ENCODE measurements at places on chromosomes 12 and 14.

DNA sequence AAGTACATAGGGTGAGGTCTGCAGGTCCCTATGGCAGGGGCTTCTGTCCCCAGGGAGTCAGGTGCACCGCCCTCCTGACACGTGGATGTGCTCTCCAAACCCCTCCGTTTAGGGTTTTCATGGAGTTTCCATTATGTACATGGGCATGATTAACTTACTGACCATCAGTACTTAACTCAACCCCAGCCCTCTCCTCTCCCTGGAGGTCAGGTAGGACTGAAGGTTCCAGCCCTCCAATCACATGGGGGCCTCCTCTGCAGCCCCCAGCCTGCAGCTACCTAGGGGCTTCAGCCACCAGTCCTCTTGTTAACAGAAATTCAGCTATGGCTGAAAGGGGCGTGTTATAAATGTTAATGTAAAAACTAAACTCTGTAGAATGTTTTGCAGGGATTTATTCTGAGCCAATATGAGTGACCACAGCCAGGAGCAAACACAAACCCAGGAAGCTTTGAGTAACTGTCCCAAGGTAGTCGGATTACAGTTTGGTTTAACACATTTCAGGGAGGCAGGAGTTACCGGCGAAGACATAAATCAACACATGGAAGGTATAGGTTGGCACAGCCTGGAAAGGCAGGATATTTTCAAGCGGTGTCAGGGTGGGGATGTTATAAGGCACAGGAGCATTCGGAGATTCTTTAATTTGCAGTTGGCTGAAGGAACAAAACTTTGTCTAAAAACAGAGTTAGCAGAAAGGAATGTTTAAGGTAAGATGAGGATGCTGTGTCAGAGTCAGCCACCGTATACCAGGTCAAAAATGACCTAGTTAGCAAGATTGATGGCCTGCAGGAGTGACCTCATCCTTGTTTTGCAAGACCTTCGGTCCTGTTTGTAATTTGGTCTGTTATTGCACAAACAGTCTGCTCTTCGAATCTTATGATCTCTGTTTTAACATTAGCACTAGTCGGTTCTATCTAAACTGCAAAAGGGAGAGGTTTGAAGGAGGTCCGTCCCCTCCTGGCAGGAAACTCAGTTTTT lies 75.2 kb downstream of the TNFAIP2 start:
- no peak for DNase-seq

DNA sequence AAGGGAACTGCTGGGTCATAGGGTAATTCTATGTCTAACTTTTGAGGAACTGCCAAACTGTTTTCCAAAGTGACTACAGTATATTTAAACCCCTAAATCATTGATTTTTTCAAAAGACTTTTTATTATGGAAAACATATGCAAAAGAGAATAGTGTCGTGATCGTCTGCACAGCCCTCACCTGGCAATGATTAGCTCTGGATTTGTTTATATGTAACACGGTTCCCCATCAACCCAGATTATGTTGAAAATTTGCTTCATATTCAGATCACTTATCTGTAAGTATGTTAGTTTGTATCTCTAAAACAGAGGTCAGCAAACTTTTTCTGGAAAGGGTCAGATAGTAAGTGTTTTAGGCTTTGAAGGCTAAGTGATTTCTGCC lies 52.7 kb downstream of the CCDC92 start:
- no peak for DNase-seq

GRCh38 chr12:45490232-45490881 lies 239.1 kb upstream of the ARID2 start:
- DNase-seq: no peak

DNA sequence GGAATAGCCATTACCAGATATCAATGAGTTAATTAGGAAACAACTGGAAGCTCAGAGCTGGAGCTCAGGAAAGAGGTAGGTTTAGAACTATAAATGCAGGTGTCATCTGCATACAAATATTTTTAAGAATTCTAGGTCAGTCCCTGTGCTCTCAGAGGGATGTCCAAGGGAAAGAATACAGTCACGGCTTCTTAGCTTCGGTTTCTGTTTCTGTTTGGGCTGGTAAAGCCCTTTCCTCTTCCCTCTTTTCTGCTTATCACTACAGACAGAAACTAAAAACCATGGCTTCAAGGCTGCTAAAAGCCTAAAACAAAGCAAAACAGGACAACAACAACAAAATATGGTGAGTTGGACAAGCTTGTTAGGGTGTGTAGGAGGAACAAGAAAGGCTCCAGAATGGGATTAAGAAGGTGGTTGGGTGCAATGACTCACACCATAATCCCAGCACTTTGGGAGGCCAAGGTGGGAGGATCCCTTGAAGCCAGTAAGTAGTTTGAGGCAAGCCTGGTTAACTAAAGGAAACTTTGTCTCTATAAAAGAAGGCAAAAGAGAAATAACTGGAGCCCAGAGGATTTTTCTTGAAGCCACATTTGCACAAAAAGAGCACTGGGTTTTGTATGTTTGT lies 113.0 kb downstream of the SEC23A start:
- DNase-seq: no peak

DNA sequence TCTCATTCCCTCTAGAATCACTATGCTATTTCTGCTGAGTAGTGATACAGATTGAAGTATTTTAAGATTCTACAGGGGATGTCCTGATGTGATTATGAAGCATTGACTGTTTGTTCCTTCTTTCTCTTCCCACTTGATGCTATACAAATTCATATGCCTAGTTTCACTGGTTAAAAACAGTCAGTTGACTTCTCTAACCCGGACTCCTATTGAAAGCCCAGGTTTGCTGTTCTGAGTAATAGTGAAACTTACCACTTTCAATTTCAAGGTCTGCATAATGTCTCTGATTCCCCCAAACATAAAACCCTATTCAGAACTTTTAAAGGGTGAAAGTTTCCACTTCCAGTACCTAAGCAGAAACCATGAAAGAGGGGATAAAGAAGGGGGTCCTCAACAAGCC lies 117.7 kb upstream of the RPL10L start:
- no peak for DNase-seq

- DNase-seq: no peak
These were observed 6.0 kb upstream of the KRT71 start for GRCh38 chr12:52558781-52559445.

GRCh38 chr14:22178333-22178839 lies 410.6 kb downstream of the DAD1 start:
- DNase-seq: no peak

GRCh38 chr14:42222924-42223471 lies 616.3 kb downstream of the LRFN5 start:
- DNase-seq: no peak

DNA sequence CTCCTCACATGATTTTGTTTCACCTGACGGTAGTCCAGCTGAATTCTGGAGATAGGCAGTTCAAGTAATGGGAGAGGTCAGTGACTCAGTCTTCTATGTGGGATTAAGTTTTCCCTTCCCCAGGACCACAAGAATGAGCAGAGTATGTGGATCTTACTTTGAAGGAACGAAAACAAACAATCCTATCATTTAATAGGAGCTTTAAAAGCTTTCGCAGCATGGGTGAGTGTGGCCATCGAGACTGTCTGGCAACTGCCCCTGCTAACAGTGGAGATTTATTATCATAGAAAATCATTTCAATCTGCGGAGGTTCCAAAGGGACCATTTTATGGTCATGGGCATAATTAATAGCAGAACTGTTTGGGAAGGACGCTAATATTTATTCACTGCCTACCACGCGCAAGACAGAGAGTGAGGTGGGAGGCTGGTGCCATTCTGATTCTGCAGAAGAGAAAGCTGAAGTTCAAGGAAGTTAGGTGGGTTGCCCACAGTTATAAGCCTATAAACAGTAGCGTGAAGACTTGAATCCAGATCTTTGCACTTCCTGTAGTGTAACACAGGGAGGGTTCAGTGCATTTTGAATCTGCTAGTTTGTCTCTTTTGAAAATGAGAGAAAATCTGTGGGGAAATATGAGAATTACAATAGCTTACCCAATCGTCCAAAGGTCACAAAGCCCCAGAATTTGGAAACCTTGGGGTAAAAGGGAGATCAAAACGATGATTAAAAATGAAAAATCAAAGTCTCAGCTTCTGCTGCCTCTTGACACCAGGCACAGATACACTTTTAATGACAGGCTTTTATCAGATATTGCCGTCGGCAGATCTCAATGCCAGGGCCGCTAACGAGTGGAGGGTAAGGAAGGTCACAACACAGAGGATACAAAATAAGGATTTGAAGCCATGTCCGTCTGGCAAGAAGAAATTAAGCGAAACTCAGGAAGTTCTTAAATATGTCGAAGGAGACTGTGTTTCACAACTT lies 209.6 kb downstream of the CRADD start:
- DNase-seq: no peak

DNA sequence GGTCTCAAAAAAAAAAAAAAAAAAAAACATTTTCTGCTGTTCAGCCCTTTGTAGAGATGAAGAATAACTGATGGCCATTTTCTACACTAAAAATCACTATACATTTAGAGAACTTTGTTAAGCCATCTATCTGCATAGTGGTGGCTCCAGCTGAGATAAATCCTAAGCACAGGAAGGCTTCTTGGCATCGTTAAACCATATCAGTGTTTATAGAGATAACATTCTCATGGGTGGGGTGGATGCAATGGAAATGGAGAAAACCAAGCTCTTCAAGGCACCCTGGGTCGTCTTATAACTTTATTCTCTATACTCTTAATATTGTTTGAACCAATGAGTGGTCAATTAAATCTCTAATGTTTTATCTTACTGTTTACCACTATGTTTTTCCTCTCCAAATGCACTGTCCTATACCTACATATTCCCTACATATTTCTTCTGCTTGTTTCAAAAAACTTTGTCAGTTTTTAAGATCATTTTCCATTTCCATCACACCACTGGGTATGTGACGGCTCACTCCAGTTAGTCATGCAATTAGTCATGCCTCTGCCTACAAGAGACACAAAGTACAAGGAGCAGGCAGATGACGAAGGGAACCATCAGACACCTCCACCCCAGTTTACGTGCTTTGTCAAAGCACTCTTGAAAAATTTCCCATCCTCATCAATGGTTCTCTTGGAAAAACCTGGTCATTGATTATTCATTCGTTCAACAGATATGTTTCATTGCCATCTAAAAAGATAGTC lies 119.3 kb upstream of the OVCH1 start:
- no peak for DNase-seq

- no peak for DNase-seq
These were observed 70.9 kb upstream of the EEA1 start for GRCh38 chr12:93000026-93000425.

- DNase-seq: no peak
These were observed 156.0 kb downstream of the SAMD4A start for GRCh38 chr14:54722791-54723432.

DNA sequence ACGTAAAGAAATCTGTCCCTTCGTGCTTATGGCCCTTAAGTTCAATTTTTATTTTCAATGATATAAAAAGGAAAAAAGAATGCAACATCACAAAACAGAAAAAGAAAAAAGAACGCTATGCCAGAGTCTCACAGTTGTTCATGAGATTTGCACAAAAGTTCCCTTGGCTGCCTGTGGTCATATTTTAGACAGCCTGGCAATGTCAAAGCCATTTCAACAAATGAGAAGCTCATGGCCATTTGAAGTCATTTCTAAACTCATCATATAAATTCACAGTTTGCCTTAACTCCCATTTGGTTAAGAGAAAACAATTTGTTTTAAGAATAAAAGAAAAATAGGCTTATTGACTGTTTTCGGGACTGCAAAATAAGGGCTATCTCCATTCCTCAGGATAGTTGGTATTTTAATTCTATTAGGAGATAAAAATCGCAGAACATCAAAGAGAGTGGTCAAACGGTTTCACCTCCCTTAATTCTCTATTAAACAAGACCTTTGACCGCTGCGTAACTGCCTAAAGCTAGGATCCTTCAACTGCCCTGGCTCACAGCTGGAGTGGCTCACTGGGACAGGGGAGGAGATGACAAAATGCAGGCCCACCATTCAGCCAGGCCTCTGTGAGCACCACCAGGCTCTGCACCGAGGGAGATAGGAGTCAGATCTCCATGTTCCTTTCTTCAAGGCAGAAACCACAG lies 119.2 kb upstream of the DAAM1 start:
- DNase-seq: no peak

DNA sequence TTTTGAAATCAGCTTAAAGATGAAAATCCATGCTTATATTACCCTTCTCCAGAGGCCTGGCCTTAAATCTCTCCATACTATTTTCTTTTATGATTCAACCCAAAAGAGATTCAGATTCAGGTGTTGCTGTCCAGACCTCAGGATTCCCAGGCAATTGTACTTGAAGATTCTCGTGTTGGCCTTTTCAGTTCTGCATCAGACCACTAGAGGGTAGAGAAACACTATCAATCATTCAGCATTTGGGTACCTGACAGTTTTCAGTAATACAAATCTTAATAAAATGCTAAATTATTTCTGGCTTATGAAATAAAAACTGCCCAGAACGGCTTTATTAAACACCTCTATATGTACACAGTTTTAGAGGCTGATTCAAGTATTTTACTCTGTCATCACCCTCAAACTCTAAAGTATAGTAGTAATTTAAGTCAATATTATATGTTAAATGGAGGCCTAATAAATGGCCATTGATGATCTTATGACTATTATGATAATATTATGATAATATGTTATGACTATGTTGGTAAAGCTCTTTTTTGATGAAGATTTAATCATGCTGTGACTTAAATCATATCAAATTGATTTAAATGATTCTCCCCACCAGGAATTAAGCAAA lies 301.1 kb downstream of the DUSP6 start:
- no peak for DNase-seq

GRCh38 chr12:108699955-108700563 lies 31.3 kb downstream of the CORO1C start:
- no peak for DNase-seq

- no peak for DNase-seq
These were observed 261.7 kb downstream of the NEDD1 start for GRCh38 chr12:97168804-97169203.

DNA sequence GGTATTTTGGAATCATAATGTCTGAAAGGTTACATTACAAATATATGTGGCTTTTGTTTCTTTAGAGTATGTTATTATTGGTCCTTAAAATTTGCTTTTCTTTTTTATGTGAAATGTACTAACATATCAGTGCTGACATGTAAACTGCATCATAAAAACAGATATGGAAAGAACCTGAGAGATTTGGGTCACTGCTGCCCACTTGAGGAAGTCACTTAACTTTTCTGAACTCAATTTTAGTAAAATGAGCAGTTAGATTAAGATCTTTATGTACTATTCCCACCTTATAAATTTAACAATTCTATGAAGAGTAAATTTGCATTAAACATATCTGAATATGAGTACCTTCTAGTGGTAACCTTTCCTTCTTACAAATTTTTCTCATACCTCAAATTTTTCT lies 7.5 kb downstream of the PTGR2 start:
- DNase-seq: no peak

GRCh38 chr12:124711344-124711743 lies 143.9 kb upstream of the NCOR2 start:
- DNase-seq: no peak

DNA sequence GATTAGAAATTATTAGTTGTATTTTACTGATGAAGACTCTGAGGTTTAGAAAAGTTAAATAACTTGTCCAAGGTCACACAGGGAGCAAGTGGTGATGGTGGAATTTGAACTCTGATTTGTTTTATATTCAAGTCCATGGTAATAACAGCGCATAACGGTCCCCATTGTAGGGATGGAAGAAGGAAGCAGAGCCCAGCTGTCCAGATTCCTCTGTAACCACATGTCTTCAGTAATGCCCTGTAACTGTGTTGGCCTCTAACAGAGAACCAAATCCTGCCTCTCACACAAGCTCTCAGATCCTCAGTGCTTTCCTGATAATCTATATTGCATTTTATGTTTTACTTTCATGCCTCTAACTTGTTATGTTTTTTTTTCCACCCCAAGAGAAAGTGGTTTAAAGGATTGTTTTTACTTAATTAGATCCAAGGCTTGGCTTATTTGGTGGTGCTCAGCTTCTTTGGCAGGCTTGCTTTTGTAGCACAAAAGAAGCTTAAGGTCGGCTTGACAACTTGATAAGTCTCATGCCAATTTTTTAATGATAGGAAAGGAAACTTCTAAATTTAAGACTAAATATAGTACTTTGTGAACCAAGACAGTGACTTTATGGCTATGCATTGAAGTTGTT lies 105.1 kb upstream of the SEL1L start:
- DNase-seq: peak; percentile 23

Measured in D721Med (cell line).